Fibroblast of the aortic adventitia (primary cell): ENCODE measurements at places on chromosomes 1 and 21.

- DNase-seq = no peak
Observed at GRCh38 chr1:243550276-243550675, 294.4 kb downstream of the SDCCAG8 start.

DNA sequence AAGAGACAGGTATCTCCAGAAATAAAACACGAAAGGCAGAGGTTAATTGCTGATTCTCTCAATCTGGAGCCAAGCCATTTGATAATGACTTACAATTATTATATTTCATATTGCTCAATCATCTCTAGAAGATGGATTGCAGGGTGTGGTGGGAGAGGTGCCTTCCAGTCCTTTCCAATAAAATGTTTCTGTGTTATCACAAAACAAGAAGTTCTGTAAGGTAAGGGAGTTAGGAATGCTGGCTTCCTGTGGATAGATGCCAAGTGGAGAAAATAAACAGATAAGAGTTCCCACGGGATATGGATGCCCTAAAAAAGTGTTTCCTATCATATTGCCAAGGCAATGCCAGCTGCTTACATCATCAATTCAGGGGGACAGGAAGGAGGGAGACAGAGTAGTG lies 7.2 kb upstream of the CCN1 start:
- DNase-seq = peak; percentile 65

- DNase-seq = peak; percentile 67
Observed at GRCh38 chr21:41610042-41610839, 102.3 kb upstream of the TMPRSS2 start.

DNA sequence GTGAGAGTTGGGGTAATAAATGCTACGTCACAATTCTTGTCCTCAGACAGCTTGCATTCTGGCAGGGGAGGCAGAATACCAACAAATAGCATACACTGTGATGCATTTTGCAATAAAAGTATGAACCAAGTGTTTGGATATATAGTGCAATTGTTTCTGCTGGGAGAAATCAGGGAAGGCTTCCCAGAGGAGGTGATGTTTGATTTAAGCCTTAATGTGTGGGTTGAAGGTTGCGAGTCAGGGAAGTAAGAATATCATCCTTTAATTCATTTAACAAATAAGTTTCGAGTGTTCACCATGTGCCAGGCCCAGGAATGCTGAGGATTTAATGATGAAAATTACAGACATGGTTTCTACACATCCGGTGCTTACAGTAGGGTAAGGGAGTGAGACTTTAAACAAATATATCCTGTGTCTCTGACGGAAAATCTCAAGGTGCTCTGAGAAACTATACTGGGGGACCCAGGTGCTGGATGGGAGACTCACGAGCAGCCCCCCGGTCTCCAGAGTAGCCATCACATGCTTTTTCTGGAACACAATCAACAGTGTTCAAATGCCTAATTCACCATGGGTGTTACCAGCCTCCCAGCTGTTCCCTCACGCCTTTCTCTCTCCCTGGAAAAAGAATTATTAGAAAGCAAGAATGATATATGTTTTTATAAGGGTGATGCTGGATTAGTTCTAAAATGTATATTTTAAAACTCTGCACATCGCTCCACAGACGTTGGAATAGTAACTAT lies 31.7 kb downstream of the RASSF5 start:
- DNase-seq = no peak

DNA sequence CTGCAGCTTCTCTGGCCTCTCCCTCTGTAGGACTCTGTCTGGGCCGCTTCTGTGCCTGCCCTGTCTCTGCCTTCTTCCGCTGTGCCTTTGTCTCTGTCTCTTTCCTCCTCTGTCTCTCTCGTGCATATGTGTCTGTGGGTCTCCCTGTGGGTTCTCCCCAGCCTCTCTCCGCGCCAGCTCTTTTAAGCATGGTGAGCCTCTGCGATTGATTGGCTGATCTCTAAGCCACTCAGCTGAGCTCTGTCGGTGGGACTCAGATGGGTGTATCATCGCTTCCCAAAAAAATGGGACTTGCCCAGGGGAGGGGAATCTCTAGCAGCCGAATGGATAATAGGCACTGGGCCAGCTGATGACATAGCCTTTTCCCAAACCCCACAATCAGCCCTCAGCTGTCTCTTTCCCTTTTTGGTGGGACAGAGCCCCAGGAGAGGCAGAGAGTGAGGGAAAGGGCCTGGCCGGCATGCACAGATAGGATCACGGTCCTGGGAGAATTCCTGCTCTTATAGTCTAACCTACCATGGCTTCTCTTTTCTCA lies at the start of gene ADAMTS4:
Gene ADAMTS4, minus strand, starts transcription at position 158 of the 535 bp plus-strand sequence. CDS start 427 bp downstream, outside the sequence.
- DNase-seq = peak; percentile 91

DNA sequence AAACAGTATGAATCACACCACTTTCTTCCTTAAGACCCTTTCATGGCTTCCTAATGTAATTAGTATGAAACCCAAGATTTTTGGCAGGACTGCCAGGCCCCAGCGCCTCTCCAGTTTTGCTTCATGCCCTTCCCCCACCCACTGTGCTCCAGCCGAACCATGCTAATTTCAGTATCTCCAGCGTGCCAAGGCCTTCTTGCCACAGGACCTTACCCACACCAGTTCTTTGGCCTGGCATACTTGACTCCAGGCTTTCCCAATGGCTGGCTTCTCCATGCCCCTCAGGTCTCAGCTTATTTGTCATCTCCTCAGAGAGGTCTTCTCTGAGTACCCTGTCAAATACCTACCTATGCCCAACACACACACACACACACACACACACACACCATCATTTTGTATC lies 38.5 kb downstream of the ACP6 start:
- DNase-seq = no peak

- no peak for DNase-seq
Observed at GRCh38 chr1:195594773-195595172, 1013.5 kb downstream of the KCNT2 start.

- peak; percentile 66 for DNase-seq
Observed at GRCh38 chr1:114490274-114490693, 20.7 kb downstream of the TRIM33 start.

- DNase-seq = no peak
Observed at GRCh38 chr1:48558366-48558765, 86.4 kb upstream of the SPATA6 start.

DNA sequence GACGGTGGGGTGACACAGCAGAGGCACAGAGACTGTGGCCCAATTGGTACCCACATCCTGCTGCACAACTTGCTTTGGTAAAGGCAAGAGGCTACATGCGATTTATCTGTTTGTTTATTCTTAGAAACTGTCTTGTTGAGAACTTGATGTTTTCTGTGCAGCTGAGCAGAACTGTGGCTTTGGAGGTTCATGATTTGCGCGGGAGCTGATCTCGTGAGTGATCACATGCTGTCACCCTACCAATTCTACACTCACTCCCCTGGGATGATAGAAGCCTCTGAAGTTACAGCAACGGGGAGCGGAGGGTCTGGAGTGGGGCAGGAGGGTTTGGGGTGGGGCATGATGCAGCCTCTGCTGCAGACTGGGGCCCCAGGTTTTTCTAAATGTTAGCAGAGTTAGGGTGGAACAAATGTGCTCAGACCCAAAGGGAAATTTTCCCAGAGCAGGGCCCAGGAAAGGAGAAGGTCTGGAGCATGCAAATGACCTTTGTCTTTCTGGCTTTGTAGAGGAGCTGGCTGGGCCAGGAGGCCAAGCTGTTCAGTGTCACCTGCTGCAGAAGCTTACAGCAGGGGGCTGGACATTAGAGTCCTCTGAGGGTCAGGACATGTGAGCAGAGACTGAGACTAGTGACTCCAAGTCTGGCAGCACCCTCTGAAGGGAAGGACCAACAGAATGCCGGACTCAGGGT lies 83.6 kb downstream of the GRIK3 start:
- DNase-seq = no peak

DNA sequence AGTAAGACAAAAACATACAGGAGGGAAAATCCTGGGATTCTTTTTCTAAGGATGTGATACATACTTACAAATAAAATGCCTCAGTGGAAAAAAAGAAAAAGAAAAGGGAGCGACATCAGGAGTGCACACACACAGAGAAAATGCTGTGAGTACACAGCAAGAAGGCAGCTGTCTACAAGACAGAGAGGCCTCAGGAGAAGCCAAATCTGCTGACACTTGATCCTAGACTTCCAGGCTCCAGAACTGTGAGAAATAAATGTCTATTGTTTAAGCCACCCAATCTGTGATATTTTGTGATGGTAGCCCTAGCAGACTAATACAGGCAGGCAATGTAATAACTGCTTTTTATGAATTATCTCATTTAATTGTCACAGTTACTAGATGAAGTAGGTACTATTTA lies 17.0 kb upstream of the TRIM45 start:
- DNase-seq = no peak

GRCh38 chr1:69911301-69911801 lies 294.0 kb downstream of the LRRC40 start:
- DNase-seq = peak; percentile 92
